ENCODE measurements at places on chromosomes 16 and 17.

DNA sequence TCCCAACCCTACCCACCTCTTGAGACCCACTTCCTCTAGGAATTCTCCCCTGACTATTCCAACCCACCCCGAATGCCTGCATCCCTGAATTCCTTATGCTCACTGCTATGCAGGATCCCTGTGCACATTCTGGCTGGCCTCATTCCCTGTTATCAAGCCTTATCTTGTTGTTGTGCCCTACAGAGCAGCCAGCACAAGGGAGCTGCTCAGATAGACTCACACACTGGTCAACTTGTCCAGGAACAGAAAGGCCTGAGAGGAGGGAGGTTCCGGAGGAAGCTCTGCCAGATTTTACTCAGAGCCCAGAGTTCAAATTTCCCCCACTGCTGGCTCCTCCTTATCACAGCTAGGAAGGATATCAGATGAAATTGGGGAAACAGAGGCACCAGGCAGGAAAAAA lies 24.8 kb upstream of the MYO18A start:
- no peak overlapping the region for H3K27ac ChIP-seq
- no peaks in the 10 kb centered on the region for H3K36me3 ChIP-seq
- H3K4me1 ChIP-seq = no peaks in the 10 kb centered on the region

DNA sequence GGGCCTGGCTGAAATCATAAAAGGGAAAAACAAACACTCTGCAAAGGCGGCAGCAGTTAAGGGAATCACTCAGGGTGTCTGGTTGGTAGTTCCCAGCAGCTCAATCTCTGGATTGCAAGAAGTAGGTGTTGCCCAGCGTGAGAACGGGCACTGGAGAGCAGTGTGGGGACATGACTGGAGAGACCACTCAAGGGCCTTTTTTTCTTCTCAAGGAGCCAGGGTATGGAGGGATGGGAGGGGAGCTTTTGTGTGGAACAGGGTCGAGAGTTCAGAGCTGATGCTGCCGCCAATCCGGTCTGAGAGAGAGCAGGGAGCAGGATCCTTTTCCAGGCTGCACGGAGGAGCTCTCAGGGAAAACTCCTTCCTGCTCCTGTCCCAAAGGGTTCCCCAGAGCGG lies 15.2 kb downstream of the SCNN1B start:
- no peak overlapping the region for H3K27ac ChIP-seq
- DNase-seq = no peak
- H3K4me3 ChIP-seq = no peak overlapping the region

DNA sequence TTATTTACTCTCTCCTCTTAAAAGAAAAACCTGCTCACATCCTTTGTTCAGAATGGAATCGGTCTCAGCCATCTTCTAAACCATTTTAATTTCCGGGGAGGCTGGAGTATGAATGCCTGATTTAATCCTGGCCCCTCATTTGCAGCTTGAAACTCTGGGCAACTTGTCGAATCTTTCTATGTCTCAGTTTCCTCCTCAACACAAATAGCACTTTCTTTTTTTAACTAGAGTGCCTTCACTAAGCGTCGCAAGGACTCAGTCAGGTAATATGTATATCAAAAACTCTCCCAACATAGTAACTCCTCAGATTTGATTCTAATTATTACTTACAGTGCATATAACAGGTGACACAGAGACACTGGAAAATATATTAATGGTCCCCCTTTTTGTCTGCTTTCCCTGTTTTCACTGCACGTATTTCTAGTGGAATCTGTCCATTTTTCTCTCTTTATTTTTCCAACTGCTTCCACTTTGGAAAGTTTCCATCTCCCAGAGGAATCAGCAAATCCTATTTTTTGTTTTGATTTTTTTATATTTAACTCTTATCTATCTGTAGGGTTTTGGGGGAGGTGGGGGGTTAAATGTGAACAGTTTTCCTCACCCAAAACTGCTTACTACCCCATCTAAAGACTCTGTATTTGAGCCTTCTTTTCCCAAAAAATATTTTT lies 18.6 kb downstream of the SNN start:
- no peak overlapping the region for H3K4me3 ChIP-seq
- H3K27me3 ChIP-seq = no peaks in the 10 kb centered on the region
- H3K27ac ChIP-seq = no peak overlapping the region
- peaks cover 17% of the 10 kb centered on the region for H3K36me3 ChIP-seq
- DNase-seq = no peak

- H3K4me1 ChIP-seq = no peaks in the 10 kb centered on the region
- DNase-seq = no peak
- H3K27me3 ChIP-seq = no peaks in the 10 kb centered on the region
- no peak overlapping the region for H3K27ac ChIP-seq
- H3K4me3 ChIP-seq = no peak overlapping the region
Measured at GRCh38 chr16:29987371-29988085, 7.9 kb downstream of the HIRIP3 start.
